GM06990 (cell line): ENCODE measurements at places on chromosomes 16 and 17.

GRCh38 chr16:25063102-25063501 is 47.9 kb upstream of the ARHGAP17 start:
- no peak for DNase-seq

GRCh38 chr16:82331397-82331796 is 161.4 kb upstream of the MPHOSPH6 start:
- DNase-seq, result no peak

DNA sequence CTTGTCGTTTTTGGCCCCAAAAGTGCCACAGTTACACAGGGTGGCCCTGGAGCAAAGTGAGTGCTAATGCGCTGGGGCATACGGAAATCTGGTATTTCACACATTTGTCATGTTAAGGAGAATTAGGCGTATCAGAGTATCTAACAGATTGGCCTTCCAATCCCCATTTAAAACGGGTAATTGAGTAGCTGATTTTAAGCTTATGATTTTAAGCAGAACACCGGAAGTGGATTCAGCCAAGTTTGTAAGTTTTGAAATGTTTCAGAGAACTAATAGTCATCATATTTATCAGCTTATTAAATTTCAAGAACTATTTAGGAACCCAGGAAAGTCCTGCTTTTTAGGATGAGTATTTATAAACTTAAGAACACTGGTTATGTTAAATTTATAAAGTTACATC is 19.5 kb downstream of the LRRC75A start:
- no peak for DNase-seq

GRCh38 chr16:48999044-48999443 is 282.6 kb downstream of the CBLN1 start:
- DNase-seq, result no peak

DNA sequence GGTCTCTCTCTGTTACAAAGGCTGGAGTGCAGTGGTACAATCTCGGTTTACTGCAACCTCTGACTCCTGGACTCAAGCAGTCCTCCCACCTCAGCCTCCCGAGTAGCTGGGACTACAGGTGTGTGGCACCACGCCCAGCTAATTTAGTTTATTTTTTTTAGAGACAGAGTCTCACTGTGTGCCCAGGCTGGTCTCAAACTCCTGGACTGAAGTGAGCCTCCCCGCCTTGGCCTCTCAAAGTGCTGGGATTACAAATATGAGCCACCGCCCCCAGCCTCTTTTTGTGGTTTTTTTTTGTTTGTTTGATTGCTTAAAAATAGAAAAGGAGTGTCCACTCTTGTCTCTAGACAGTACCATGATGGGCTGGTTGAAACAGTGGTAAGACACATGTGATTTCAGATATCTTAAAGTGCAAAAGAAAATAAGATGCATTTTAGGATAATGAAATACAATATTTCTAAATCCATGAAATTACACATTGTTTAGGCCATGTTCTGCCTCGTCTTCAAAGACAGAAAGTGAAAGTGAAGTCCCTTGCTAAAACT is 27.4 kb downstream of the KIAA0513 start:
- DNase-seq, result no peak

GRCh38 chr17:50890675-50891516 is 24.7 kb upstream of the TOB1 start:
- DNase-seq, result no peak

DNA sequence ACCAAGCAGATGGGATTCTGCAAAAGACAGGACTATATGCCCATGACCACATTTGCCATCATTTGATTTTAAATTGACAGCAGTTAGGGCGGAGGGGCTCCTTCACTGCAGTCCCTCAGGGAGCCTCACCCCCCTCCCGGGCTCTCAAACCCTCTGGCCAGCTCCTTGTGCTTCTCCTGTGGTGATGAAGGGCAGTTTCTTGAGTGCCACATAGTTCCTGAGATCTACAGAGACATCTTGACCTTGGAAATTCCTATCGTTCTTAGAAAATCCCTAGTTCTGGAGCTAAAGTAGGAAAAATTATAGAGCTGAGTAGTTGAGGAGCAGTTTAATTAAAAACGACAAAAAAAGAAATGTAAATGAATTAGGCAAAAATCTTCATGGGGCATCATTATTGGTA is 231.5 kb downstream of the CCDC182 start:
- no peak for DNase-seq
